ENCODE measurements at places on chromosomes 12 and 14.

DNA sequence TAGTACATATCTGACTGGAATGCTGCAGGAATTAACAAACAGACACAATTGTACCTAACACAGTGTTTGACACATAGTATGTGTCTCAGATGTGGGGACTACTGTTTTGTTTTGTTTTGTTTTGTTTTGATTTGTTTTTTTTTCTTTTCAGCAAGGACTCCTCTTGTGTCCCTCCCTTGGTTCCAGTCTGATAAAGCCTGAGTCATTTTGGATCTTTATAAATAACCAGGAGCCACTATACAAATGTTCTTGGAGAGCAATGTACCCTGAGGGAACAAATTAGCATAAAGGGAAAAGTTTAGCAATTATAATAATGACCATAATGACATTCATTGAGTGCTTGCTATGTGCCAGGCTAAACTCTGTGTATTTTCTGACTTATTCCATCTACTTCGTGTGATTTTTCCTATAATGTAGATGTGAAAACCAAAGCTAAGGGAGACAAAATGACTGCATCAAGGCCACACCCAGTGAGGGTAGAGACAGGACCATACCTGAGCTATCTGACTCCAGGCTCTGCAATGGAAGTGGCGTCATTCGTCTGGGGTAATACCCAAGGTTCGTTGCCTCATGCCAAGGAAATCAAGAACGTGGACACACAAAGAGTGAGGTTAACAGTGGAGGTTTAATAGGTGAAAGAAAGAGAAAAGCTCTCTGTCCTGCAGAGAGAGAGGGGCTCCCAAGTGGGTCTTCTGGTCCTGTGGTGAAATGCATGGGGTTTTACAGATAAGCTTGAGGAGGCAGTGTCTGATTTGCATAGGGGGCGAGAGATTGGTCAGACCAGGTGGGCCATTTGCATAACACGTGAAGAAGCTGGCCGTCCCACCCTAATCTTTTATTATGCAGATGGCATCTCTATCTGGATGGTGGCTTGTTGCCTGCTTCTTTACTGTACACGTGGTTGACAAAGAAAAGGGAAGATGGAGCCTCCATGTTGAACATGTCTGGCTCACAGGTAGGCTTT lies 285.5 kb upstream of the SFSWAP start:
- DNase-seq = no peak

DNA sequence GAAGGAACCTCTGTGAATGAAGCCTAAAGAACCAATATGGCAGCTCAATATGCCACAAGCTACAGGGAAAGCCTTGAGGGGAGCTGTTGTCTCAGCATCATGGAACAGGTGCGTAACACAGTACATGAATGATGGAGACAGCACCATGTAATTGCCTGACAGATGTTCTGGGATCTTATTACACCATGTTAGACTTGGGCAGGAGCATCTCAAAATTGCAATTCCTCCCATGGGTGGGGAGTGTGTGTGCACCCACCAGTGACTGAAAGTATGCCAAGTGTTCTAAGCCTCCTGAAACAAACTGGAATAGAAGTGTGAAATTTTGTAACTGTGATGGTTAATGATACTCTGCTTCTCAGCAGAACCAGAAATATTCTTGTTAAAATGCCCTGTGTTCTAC lies 151.0 kb upstream of the SRRM4 start:
- DNase-seq = no peak

DNA sequence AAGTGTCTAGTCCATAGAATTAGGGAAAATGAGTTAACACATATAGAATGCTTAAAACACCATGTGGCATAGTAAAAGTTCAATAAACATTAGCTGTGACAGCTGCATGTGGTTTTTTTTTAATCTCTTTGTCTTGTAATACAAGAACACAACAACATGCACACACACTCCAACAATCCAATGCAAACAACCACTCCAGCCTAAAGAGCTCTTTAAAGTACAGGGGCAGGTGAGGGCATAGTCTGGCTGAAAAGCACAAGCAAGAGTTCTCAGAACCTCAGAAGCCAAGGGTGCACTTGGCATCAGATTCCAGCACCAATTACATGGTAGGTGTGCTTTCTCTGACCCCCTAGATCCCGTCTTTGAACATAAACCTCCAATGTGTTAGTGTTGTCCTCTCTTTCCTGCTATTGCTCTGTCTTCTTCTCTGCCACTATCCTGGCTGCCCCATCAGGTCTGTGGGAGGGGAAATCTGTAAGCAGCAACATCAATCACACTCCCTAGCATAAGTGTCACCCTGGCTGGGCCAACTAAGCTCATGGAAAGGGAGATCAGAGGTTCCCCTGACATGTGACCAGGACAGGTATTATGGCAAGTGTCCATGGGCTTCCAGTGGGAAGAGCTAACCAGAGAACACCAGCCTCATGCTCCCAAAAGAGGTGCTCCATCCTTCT lies 91.0 kb downstream of the SLC8A3 start:
- no peak for DNase-seq

DNA sequence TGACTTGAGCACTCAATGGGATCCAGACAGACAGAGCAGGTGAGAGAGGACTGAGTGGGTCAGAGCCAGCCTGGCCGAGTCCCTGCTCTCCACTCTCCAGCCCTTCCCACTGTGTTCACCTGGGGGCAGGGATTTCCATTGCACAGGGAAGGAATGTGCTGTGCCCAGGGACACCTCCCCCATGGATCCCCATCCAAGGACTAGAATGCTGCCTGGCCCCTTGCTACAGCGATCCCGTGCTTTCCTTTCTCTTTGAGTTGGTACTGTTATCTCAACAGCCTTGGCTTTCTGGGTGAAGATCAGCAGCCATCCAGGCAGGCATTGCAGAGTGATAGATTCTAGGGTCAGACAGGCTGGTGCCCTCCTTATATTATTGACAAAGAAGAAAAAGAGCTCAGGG lies 60.3 kb upstream of the DLK1 start:
- no peak for DNase-seq

- DNase-seq = no peak
Measured at GRCh38 chr14:101024686-101025085, 121.2 kb upstream of the RTL1 start.

DNA sequence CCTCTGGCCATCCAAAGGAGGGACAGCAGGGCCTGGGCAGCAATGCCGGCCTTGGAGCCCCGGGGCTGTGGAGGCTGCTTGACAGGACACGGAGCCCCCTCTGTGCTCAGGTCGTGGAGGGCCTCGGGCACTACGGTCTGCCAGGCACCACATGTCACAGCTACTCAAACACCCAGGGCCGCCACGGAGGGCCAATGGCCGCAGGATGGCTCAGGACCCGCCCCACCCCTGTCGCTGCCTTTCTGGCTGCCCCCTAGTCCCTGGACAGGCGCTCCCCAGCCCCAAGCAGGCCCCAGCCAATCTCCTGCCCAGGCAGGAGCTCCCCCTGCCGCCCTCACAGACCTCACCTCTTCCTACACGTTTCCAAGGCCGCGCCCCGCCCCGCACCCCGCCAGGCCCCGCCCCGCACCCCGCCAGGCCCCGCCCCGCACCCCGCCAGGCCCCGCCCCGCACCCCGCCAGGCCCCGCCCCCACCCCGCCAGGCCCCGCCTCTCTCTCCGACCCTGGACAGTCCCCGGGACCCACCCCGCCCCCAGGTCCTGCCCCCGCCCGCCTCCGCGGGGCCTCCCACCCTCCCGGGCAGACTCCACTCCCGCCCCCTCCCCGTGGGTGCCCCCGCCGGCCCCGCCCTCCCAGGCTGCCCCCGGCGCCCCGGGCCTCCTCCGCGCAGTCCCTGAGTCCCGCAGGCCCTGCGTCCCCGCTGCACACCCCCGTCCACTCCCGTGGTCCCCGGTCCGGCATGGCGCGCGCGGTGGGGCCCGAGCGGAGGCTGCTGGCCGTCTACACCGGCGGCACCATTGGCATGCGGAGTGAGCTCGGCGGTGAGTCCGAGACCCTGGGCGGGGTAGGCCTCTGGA lies at the start of gene ASPG:
ASPG (plus strand) TSS at position 669 of the 857 bp plus-strand sequence; CDS start at position 740, 71 bp downstream.
- no peak for DNase-seq
